ENCODE measurements at places on chromosomes 3 and 15. TPM values are rescaled to one million over a fixed set of nuclear protein-coding genes. Genes with fewer than 3 reads are reported as not detected.

DNA sequence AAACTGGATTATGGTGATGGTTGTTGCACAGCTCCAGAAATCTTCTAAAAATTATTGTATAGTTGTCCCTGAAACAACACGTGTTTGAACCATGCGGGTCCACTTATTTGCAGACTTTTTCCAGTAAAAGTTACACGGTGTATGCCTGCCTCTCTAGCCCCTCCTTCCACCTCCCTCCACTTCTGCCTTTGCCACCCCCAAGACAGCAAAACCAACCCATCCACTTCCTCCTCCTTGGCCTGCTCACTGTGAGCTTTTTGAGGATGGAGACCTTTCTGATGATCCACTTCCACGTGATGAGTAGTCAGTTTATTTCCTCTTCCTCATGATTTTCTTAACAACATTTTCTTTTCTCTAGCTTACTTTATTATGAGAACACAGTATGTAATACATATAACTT, 5.4 kb downstream of the CYFIP1 start:
- no peak overlapping the region for H3K27ac ChIP-seq
- no peaks in the 10 kb centered on the region for H3K27me3 ChIP-seq
- no peak overlapping the region for H3K4me3 ChIP-seq

- H3K36me3 ChIP-seq = no peaks in the 10 kb centered on the region
- no peaks in the 10 kb centered on the region for H3K27me3 ChIP-seq
- H3K27ac ChIP-seq = no peak overlapping the region
- no peaks in the 10 kb centered on the region for H3K4me1 ChIP-seq
These were observed 100.2 kb downstream of the CNTN4 start for GRCh38 chr3:2198776-2199279.

- DNase-seq = no peak
- peak overlapping the region; percentile 30 for H3K4me3 ChIP-seq
- H3K4me1 ChIP-seq = no peaks in the 10 kb centered on the region
- no peaks in the 10 kb centered on the region for H3K27me3 ChIP-seq
These were observed 157.2 kb downstream of the LRRC28 start for GRCh38 chr15:99408236-99409096.

GRCh38 chr15:65097651-65098263, 17.2 kb downstream of the UBAP1L start:
- H3K4me1 ChIP-seq = no peaks in the 10 kb centered on the region
- DNase-seq = no peak
- no peak overlapping the region for H3K27ac ChIP-seq
- no peaks in the 10 kb centered on the region for H3K27me3 ChIP-seq
- H3K4me3 ChIP-seq = no peak overlapping the region
- peaks cover 5% of the 10 kb centered on the region for H3K36me3 ChIP-seq

NAALADL2 gene
- total RNA-seq = 53.9 TPM

DNA sequence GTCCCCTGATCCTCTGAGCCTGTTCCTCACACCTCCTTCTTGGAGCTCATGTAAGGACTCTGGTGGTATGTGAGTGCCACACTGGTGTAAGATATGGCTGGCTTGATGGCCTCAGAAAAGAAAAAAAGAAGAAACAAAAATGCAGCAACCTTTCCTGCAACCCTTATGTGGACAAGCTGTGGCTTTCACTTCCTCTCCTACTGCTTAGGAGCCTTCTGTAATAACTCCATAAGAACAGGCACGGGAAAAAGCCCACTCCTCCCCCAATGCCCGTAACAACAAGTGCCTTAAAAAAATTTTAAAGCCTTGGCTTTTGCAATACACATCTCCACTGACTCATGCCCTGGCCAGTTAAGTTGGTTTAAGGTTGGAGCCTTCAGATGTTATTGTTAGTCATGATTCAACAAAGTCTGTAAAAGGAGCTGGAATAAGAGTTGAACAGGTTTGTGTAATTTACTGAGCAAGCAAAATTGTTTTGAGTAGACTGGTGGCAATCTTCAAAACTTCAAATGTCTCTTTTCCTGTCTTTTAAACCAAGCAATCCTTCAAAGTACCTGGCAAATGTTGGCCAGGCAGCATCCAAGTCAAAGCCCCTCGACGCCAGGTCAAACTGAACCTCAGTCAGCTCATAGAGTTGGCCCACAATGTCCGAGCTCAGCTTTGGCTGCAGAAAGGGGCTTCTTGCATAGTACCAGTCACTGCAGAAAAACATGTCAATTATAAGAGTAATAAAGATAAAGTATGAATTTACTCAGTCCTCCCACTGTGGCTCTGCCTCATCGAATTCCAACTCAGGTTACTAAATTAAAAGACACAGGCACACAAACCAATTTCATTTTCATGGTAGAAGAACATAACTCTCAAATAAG, 22.9 kb downstream of the FYCO1 start:
- no peaks in the 10 kb centered on the region for H3K27me3 ChIP-seq
- H3K27ac ChIP-seq = no peak overlapping the region
- no peaks in the 10 kb centered on the region for H3K36me3 ChIP-seq
- DNase-seq = no peak
- H3K4me1 ChIP-seq = no peaks in the 10 kb centered on the region

GRCh38 chr3:26102376-26102775, 312.5 kb downstream of the OXSM start:
- H3K4me1 ChIP-seq = no peaks in the 10 kb centered on the region
- no peaks in the 10 kb centered on the region for H3K36me3 ChIP-seq
- H3K27me3 ChIP-seq = no peaks in the 10 kb centered on the region
- H3K4me3 ChIP-seq = no peak overlapping the region

- H3K27ac ChIP-seq = no peak overlapping the region
- no peak for DNase-seq
- H3K4me1 ChIP-seq = no peaks in the 10 kb centered on the region
- no peaks in the 10 kb centered on the region for H3K36me3 ChIP-seq
- no peaks in the 10 kb centered on the region for H3K27me3 ChIP-seq
These were observed 66.5 kb downstream of the CDAN1 start for GRCh38 chr15:42670451-42670850.

TLE3 gene
- 73.4 TPM for total RNA-seq

TMEM212 gene
- 1.3 TPM for total RNA-seq

- H3K27ac ChIP-seq = no peak overlapping the region
- H3K4me1 ChIP-seq = no peaks in the 10 kb centered on the region
- H3K4me3 ChIP-seq = no peak overlapping the region
- H3K27me3 ChIP-seq = no peaks in the 10 kb centered on the region
These were observed 185.2 kb downstream of the FOXP1 start for GRCh38 chr3:71398157-71398836.

- no peaks in the 10 kb centered on the region for H3K36me3 ChIP-seq
- no peak overlapping the region for H3K27ac ChIP-seq
These were observed 43.0 kb downstream of the LRRC49 start for GRCh38 chr15:70935631-70936030.

- no peaks in the 10 kb centered on the region for H3K36me3 ChIP-seq
- no peak overlapping the region for H3K27ac ChIP-seq
- H3K4me3 ChIP-seq = no peak overlapping the region
These were observed 2.1 kb downstream of the FAM240A start for GRCh38 chr3:46614431-46614830.

GRCh38 chr3:34077417-34078195, 279.2 kb downstream of the PDCD6IP start:
- H3K27ac ChIP-seq = no peak overlapping the region
- DNase-seq = no peak
- no peaks in the 10 kb centered on the region for H3K27me3 ChIP-seq
- H3K4me1 ChIP-seq = no peaks in the 10 kb centered on the region

GRCh38 chr15:57229051-57229450, 147.3 kb upstream of the CGNL1 start:
- DNase-seq = no peak
- H3K4me1 ChIP-seq = no peaks in the 10 kb centered on the region
- peaks cover 3% of the 10 kb centered on the region for H3K36me3 ChIP-seq
- H3K4me3 ChIP-seq = no peak overlapping the region
- no peaks in the 10 kb centered on the region for H3K27me3 ChIP-seq
- H3K27ac ChIP-seq = no peak overlapping the region

- no peak overlapping the region for H3K4me3 ChIP-seq
- H3K4me1 ChIP-seq = no peaks in the 10 kb centered on the region
These were observed 17.1 kb upstream of the HEG1 start for GRCh38 chr3:125072749-125073389.

DNA sequence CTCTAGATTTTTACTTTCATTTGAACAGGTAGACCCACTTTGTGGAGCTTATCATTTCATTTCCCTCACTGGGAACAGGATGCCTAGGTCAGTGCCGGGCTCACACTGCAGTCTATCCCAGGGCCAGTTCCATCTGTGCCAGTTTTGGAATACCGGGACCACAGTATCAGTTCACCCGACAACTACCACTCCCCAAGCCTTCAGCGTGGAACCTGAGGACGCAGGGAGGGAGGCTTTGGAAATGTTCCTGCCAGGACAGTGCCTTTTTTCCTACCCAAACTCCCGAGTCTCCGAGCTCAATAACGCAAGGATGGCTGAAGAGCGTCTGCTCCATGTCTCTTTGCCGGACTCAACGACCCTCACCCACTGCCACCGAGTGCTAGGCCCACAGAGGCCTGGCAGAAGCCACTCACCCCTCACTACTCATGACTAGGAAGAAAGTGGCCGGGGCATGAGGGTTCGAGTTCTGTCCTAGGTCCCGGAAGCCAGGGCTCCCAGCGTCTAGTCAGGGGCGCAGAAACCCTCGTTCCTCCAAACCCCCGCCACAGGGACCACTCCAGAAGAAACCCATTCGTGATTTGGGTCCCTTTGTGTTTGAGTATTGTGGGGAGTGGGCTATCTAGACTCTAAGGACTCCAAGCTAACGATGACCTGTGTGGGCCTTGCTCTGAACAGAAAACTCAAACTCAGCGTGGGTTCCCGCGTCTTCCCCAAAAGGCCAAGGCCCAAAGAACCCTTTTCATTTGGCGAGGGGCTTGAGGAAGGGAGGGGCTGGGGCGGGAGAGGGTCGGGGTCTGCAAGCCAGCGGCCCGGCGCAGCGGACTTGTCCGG, 11.4 kb downstream of the ZIC1 start:
- no peaks in the 10 kb centered on the region for H3K4me1 ChIP-seq
- peaks cover 82% of the 10 kb centered on the region for H3K27me3 ChIP-seq
- no peak for DNase-seq
- H3K4me3 ChIP-seq = no peak overlapping the region

DNA sequence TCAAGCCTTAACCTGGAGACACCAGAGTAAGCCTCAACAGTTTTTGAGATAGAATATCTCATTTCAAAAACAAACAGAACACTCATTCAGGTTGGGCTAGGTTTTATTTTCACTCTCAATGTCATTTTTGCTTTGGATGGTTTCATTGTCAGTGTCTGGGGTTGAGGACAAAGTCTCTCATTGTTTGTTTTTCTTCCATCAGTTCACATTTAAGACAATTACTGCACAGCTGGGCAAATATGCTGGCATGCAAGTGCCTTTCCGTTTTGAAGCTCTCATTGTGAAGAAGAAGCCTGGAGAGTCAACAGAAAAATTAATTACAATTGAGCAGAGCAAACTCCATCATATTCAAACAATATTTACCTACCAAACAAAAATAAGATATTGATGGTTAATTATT, 1050.0 kb downstream of the TBL1XR1 start:
- DNase-seq = no peak
- H3K27me3 ChIP-seq = no peaks in the 10 kb centered on the region
- no peaks in the 10 kb centered on the region for H3K36me3 ChIP-seq
- no peak overlapping the region for H3K27ac ChIP-seq
- H3K4me1 ChIP-seq = no peaks in the 10 kb centered on the region

GRCh38 chr3:154112146-154112852, 8.9 kb upstream of the ARHGEF26 start:
- no peaks in the 10 kb centered on the region for H3K36me3 ChIP-seq
- no peaks in the 10 kb centered on the region for H3K4me1 ChIP-seq
- no peak for DNase-seq
- H3K4me3 ChIP-seq = no peak overlapping the region
- H3K27me3 ChIP-seq = no peaks in the 10 kb centered on the region

DNA sequence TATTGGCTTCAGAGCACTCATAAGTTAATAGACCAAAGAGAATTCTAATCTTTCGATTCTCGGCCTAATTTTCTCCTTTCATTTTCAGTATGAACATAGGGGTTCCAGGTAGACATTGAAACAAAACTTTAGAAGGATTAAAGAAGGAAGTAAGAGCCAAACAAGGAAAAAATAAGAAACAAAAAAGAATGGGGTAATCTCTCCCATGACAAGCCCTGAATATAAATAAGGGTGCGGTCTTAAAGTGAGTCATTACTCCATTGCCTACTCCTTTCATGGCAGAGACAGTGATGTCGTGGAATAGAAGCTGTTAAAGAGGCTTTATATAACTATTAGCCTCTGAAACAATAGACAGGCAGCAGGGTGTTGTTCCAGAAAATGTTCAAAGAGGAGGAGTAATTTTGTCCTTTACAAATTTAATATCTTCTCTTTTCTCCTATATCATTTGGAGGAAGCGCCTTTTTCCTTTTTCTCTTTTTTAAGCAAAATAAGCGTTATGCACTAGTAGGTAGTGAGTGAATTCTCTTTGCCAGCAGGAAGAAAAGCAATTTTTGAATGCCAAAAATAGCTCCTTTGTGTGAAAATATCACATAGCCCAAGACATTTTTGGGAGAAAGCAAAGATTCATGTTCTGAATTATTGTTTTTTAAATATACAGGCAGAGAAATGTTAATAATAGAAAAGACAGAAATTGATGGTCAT, 607.9 kb upstream of the KCNMB2 start:
- no peaks in the 10 kb centered on the region for H3K4me1 ChIP-seq
- no peaks in the 10 kb centered on the region for H3K36me3 ChIP-seq
- H3K27ac ChIP-seq = no peak overlapping the region

GRCh38 chr3:194255252-194256039, 95.7 kb downstream of the CPN2 start:
- no peaks in the 10 kb centered on the region for H3K27me3 ChIP-seq
- peak; percentile 35 for DNase-seq
- no peak overlapping the region for H3K4me3 ChIP-seq
- H3K27ac ChIP-seq = no peak overlapping the region

DNA sequence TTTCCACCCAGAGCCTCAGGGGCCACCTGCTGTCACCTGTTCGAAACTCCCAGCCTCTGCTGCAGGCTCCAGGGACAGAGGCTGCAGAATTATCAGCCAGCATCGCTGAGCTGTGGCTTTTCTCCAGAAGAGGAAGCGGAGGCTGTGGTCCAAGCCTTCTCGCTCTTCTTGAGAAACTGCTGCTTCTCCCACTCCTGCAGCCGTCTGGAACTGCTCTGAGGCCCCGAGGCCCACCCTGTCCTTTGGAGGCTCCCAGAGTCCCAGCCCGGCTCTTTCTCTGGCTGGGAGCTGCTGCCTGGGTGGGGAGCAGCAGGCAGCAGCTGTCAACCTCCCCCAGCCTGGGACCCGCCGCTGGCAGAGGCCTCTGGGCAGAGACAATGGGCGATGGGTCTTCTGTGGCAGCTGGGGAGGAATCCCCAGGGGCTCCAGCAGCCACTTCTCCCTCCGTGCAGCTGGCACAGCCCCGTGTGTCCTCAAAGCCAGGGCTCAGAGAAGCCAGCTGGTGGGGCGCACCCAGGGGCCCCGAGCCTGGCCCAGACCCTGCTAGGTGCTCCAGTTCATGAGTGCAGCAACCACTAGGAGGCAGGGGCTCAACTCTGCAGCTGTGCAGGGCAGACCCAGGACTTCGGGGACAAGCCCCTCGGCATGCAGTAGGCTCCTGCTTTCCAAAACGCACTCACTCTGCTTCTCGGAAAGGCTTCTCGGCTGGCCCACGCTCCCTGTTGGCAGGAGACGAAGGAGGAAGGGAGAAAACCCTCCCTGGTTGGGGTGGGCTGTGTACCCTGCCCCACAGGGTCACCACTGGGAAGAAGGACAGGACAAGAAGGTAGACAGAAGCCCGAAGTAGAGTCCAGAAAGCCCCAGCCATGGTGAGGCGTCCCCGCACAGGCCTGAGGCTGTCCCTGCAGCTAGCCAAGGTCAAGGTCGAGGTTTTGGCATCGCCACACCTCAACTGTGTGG, 49.9 kb upstream of the FURIN start:
- H3K27ac ChIP-seq = no peak overlapping the region
- no peak for DNase-seq
- H3K4me3 ChIP-seq = no peak overlapping the region
- H3K4me1 ChIP-seq = no peaks in the 10 kb centered on the region
- H3K27me3 ChIP-seq = no peaks in the 10 kb centered on the region
- no peaks in the 10 kb centered on the region for H3K36me3 ChIP-seq
